ENCODE measurements at places on chromosomes 3 and 15.

GRCh38 chr15:99873451-99873850 is 140.2 kb upstream of the LYSMD4 start:
- no peak for DNase-seq

DNA sequence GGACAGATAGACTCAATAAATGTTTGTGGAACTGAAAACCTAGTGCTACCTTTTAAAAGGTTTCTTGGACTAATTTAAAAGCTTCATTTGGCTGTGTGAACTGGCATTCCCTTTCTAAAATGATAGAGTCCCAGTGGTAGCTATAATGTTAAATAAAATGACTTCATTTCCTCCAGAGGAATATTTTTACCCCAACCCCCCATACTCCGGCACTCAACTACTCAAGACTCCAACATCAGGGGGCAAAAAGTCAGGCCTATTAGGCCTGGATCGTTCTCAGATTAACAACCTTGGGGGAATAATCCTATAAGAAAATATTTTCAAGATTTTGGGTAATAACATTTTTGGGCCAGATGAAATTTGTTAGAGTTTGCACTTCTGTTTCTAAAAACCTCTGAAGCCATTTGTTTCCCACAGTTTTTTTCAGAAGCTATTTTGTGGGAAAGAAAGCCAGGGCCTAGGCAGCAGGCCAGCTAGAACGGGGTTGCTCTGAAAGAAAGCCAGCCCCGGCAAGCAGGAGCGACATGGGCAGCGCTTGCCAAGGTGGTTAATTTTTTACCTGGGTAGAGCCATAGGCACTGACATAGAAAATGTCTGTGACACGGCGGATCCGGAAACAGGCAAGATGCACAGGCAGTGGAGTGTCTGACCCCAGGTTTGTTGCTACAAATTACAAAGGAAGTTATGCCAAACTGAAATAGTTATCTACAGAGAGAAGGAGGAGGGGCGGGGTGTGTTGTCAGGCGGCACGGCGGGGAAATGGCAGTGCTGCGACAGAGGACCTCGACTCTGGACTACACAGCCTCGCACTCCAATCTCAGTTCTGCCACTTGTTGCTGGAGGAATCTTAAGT is 84.6 kb downstream of the MAGI1 start:
- DNase-seq: no peak

GRCh38 chr15:65816441-65816840 is 24.3 kb upstream of the DENND4A start:
- no peak for DNase-seq

- DNase-seq: no peak
Observed at GRCh38 chr15:62966294-62967078, 76.1 kb upstream of the TPM1 start.

DNA sequence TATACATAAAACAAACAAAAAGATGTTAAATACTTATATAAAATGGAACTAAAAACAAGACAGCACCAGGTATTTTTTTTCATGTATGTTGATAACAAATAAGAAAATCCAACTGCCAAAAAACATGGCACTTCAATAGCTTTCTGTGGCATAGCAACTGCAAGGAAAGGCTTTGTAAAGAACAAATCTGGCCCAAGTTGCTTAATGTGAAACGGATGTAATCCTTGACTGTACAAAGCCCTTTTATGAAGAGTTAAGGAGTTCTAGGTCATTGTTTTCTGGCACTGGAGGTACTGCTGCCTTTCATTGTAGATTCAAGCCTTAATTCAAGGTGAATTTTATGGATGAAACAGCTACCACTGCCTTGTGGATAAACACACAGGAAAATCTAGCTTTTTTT is 68.8 kb upstream of the SLC12A8 start:
- no peak for DNase-seq

- no peak for DNase-seq
Observed at GRCh38 chr3:14844386-14845170, 25.8 kb downstream of the FGD5 start.

- peak; percentile 43 for DNase-seq
Observed at GRCh38 chr3:77038930-77039605, 831 bp upstream of the ROBO2 start.

DNA sequence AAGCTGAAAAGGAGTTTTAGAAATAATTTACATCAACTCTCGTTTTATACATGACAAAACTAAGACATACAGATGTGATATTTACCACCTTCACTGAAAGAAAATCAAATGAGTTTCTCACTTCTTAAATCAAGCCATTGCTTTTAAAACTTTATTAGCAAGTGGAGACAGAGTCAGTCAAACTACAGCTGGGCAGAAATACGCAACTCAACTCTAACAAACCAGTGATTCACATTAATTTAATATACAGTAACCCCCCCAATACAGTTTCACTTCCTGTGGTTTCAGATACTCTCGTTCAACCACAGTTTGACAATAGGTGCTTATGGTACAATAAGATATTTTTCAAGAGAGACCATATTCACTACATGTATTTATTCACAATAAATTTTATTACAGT is 477.1 kb downstream of the MAGI1 start:
- DNase-seq: no peak

- DNase-seq: no peak
Observed at GRCh38 chr15:67826717-67827561, 1.6 kb downstream of the SKOR1 start.

- DNase-seq: no peak
Observed at GRCh38 chr15:63968700-63969099, 77.6 kb downstream of the DAPK2 start.

GRCh38 chr3:41987627-41988026 is 25.7 kb upstream of the ULK4 start:
- no peak for DNase-seq

DNA sequence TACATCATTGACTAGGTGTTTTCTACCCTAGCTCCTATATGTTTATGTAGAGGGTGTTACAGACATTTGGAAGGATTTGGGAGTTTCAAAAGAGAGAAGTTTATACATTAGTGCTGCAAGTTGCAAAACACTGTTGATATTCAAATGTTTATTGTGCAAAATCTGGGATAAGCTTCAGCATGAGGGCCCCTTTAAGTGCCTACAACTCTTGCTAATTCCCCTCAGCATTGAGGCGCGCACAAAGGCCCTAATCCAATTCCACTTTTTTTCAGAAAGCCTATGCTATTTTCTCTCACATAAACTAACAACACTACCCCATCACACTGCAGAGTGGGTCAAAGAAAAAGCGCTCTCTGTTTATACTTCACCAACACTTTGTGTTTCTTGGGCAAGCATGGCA is 208.0 kb downstream of the NR2F2 start:
- no peak for DNase-seq

DNA sequence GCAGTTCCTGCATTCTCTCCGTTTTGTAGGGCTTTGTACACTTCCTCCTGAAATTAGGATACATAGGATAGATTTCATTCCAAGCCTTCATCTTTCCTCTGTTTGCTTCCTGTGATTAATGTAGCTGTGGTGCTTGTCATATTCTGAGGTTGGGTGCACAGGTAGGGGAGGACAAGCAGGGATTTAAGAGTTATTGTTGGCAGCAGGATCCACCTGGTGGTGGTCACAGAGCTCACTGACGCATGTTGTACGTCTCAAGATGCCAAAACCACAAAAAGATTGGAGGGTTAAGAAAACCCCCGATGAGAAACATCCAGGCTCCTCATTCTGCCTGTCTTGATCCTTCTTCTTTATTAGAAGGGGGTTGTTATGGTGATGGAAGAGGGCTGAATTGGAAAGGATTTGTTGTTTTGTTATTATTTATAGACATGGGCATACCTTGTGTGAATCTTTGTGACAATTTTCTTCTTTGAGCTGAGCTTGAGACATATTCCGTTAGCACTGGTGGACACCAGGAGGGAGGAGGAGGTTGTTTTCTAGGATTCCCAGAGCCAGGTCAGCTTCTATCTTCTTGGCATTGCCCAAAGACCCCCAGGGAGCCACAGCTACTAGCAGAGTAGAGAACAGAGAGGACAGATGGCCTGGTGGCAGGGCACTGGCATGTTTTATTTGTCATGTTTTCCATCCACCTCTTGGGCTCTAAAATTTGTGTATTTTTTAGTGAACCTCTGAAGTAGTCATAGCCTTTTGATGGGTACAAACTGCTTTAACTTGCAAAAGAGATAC is 57.7 kb upstream of the LARS2 start:
- no peak for DNase-seq

DNA sequence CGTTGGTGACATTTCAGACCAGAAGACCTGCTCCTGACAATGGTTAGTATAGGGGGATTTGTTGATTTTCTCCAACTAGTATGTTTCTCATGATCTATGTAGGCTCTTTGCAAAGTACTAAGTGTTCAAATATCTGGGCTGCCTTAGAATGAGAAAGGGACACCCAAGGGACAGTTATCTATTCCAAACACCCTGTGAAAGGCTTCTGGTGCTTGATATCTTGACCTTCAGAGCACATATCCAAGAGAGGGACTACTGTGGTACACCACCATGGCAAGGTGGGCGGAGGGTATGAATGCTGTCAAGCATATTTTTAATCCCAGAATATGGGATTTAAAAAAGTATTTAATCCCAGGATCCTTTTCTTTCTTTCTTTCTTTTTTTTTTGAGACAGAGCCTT is 1.1 kb downstream of the FANCD2OS start:
- no peak for DNase-seq

- DNase-seq: no peak
Observed at GRCh38 chr3:72070005-72070404, 285.1 kb upstream of the PROK2 start.

GRCh38 chr3:43906849-43907507 is 216.2 kb downstream of the ABHD5 start:
- no peak for DNase-seq

All from NCI-H1105 (cell line).